ENCODE measurements at places on chromosomes 5 and 9.

DNA sequence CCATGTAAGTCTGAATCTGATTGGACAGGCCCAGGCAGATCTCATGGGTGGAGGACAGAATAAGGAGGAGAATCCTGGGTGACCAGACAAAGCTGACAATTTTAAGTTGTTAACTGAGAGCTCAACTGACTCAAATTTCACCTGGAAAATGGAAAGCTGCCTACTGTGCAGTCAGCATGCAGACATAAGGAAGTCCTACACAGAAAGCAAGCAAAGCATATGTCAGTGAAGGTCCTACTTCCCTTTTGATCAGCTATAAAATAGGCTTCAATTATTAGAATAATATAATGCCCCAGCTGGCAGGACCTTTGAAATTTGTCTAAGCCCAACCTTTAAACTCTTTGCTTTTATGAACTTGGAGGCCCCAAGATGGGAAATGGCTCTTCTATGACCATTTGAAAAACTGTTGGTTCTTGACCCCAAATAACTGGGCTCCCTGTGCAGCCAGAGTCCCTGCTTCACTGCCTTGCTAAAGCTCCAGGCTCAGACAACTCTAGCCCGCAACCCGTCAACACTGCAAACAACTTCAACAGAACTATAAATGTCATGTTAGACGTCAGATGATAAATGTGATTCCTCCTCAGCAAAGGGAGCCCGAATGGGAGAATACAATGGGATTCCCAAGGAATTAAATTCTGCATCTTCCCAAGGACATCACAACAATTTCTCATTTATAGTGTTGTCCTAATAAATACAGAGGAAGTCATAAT is 118.9 kb upstream of the ADRA1B start:
- DNase-seq = no peak

GRCh38 chr5:1418238-1418920 is 26.9 kb downstream of the SLC6A3 start:
- no peak for DNase-seq

- DNase-seq = no peak
These were observed 82.1 kb upstream of the TNFSF8 start for GRCh38 chr9:115012486-115012885.

GRCh38 chr5:124280079-124280478 is 466.4 kb downstream of the ZNF608 start:
- no peak for DNase-seq

- DNase-seq = peak; percentile 15
These were observed 67.0 kb downstream of the CAST start for GRCh38 chr5:96729156-96729555.

GRCh38 chr5:139708877-139709581 is 60.9 kb downstream of the CXXC5 start:
- DNase-seq = no peak

- no peak for DNase-seq
These were observed 29.2 kb downstream of the EXOC3 start for GRCh38 chr5:472076-472655.

GRCh38 chr5:178310130-178310865 is 77.7 kb upstream of the PHYKPL start:
- DNase-seq = no peak

- DNase-seq = no peak
These were observed 48.6 kb upstream of the GABRA1 start for GRCh38 chr5:161799316-161799715.

DNA sequence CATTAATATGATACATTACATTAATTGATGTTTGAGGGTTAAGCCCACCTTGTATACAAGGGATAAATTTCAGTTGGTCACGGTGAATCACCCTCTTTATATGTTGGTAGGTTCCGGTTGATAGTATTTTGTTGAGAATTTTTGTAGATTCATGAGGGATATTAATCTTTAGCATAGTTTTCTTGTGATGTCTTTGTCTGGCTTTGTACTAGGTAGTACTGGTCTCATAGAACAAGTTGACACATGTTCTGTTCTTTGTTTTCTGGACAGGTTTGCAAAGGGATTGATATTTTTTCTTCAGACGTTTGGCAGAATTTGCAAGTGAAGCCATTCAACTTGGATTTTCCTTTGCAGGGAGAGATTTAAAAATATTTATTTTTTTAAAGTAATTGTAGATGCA is 49.1 kb upstream of the CLK4 start:
- DNase-seq = no peak

- no peak for DNase-seq
These were observed 97.3 kb upstream of the ADAMTS16 start for GRCh38 chr5:5042806-5043205.

DNA sequence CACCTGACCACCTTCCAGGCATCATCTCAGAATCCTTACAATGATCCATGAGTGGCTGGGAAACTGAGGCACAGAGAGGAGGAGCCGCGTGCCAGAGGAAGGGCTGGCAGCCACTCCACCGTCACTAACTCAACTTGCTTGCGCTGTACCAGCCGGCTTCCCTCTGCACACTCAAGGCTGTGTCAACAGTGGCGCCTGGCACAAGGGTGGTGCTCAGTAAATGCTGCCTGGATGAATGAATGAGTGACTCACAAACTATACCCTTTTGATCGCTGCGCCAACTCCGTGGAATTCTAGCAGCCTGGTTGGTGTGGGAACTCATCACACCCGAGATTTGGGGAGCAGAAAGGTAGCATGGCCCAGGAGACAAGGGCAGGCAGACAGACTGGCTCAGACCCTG is 21.9 kb downstream of the PRRX2 start:
- DNase-seq = no peak

DNA sequence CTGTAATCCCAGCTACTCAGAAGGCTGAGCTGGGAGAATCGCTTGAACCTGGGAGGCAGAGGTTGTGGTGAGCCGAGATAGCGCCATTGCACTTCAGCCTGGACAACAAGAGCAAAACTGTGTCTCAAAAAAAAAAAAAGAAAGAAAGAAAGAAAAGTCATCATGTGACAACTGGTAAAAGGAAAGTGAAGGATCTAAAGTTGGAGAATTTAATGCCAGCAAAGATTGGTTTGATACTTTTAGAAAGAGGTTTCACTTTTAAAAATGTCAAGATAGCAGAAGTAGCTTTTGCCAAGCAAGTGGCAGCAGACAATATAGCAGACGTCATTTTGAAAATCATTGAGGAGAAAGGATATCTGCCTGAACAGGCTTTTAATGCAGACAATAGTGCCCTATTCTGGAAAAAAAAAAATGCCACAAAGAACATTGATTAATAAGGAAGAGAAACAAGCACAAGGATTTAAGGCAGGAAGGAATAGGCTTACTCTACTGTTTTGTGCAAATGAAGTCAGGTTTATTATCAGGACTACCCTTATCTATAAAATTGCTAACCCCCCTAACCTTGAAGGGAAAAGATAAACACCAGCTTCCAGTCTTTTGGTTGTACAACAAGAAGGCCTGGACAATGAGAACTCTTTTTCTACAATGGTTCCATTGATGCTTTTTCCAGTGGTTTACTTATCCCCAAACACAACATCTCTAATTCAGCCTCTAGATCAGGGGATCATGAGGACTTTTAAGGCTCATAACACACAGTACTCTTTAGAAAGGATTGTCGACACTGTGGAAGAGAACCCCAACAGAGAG is 12.0 kb downstream of the PKD2L2 start:
- DNase-seq = no peak

DNA sequence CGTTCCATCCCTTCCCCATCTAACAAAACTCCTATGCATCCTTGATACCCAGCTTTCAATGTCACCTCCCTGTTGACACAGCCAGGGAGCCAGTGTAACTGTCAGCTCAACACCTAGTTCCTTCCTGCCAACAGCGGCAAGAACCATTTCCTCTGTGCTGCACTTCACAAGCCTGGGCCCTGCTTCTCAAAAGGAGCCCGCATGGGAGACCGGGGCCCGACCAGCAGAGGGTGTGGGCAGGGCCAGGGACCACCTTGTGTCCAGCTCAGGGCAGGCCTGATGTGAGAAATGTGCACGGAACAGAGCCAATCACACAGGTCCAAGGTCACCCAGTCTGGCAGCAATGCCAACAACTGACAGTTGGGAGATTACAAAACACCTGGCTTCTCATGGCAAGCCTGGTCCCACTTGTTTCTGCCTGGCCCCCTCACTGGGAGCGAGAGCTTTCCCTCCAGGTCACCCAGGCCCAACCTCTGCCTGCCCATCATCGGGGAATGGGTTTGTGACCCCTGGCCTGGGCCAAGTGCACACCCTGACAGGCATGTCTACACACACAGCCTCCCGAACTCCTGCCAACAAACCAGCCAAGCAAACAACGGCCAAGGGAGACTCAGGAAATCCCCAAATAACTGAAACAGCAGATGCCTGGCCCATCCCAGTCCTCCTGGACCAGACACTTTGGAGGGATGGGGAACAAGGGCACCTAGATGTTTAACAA is 3.1 kb downstream of the RNF44 start:
- DNase-seq = peak; percentile 65

DNA sequence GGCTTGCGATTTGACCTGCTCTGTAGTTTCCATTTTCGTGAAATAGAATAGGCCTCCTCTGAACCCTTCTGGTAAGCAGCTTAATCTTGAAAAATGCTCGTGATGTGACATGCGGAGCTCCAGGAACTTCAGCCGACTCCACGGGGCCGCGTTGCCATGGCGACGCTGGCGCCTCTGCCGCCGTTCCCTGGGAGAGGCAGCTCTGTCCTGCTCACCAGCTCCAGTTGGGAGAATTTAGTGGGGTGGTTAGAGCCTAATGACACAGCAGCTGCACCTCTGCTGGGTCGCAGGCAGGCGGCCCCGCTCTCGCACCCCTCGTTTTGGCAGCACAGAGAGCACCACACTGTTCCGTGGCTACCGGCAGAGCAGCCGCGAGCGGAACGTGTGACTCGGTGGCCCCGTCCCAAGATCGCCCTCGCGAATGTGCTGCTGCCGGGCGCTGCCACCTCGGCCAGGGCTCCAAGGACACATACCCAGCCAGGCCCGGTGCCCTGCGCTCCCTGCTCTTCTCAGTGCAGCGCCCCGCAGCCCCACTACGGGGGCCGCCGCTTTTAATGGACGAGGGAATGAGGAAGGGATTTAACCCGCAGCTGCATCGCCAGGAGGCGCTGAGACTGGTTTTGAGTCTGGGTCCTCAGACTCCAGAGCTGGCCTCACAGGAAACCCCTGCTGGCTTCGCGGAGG is 131.2 kb upstream of the LMX1B start:
- no peak for DNase-seq

DNA sequence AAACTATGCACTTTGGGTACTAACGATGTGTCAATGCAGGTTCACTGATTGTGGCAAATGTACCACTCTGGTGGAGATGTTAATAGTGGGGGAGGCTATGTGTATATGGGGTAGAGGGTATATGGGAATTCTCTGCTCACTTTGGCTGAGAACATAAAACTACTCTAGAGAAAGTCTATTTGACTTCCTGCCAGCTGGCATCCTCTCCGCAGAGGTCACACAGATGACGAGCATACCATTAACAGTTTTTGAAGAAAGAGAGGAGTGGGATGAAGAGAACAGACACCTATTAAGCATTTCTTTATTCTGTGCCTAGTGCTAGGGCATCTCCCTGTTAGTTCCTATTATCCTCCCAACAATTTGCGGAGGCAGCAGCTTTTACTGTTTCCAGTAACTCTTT is 58.4 kb upstream of the TRIM32 start:
- DNase-seq = no peak

DNA sequence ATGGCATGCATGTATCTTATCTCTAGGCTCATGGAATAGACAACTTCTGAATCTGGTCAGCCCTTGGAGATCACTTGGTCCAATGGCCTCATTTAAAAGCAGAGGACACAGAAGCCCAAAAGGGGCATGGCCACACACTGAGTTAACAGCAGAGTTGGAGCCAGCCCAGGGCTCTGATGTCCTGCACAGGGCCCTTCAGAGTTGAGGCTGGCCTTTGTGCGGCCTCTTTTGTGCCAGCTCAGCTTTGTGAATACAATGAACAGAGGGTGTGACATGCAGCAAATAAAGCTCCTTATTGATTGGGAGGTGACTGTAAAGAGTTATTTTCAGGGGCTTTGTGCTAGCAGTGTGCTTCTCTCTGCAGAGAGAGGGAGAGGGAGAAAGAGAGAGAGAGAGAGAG is 150.1 kb upstream of the STK32A start:
- no peak for DNase-seq

GRCh38 chr5:9156282-9156681 is 389.6 kb downstream of the SEMA5A start:
- DNase-seq = no peak

DNA sequence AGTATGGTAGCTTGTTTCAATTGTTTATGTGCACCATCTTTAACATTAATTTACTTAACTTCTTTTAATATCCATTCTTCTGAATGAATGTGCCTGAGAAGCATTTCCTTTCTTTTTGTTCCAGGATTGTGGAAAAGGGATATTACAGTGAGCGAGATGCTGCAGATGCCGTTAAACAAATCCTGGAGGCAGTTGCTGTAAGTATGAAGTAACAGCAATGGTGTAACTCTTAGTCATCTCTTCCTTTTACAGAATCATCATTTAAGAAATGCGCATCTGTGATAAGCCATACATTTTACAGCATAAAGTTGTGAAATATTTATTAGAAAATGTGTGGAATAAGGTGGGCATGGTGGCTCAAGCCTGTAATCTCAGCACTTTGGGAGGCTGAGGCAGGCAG is 117.7 kb downstream of the STARD4 start:
- DNase-seq = no peak

DNA sequence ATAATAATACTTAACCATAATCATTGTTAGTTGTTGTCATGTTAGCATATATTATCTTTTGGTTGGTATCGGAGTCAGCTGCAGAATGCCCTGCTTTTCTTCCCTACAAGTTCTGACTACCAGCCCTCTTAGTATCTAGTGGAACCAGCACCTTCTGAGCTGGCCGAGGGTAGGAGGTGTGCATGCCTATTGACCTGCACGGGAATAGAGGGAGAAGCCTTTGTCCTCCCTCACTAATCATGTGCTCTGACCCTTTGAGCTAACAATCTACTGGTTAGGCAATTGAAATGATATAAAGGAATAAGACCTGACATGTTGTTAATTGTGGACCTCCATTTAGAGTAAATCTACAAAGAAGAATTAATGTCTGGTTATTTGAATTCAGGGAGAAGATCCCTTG is 4.1 kb downstream of the PCSK5 start:
- no peak for DNase-seq

GRCh38 chr5:109053995-109054417 is 306.3 kb downstream of the FER start:
- no peak for DNase-seq

DNA sequence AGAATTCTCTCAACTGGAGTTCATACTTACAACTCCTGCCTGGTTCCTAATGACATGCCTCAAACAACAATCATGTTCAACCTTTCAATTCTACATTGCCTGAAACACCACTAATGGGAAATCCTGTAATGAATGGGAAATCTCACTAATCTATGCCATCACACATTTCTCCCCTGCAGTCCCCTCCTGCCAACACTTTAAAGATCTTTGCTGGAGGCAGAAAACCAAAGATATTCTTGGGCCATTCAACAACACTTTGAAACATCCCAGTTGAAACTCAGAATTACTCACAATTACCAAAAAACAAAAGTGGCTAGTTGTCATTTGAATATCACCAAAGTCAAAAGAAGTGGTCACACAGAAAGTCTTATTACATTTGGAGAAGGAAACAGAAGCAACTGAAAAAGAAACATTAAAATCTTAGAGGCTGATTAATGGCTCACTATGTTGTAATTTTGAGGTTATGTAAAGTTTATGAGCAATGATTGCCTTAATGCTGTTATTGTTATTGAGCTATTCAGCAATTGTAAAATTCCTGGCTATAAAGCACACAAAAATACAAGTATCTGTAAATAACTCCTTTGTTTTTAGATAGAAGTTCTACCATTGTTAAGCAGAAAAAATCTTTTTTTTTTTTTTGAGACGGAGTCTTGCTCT is 313.4 kb upstream of the SLC30A5 start:
- no peak for DNase-seq
